NCI-H2081 treated with DMSO at 0.1 percent for 48 hours (cell line): ENCODE measurements at places on chromosomes 6 and 20.

DNA sequence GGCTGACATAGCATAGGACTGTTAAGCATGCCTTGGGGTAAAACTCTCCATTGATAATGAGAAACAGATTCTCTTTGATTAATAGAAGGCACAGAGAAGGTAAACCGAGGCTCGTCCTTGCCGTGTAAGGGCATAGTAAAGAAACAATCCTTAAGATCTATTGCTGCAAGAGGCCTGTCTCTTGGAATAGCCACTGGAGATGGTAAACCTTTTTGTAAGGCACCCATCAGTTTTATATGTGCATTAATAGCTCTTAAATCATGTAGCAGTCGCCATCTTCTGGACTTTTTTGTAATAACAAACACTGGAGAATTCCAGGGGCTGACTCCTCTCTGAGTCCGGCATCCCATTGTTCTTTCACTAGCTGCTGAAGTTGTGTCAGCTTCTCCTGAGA is 8.4 kb upstream of the ABHD12 start:
- DNase-seq: peak; percentile 37

DNA sequence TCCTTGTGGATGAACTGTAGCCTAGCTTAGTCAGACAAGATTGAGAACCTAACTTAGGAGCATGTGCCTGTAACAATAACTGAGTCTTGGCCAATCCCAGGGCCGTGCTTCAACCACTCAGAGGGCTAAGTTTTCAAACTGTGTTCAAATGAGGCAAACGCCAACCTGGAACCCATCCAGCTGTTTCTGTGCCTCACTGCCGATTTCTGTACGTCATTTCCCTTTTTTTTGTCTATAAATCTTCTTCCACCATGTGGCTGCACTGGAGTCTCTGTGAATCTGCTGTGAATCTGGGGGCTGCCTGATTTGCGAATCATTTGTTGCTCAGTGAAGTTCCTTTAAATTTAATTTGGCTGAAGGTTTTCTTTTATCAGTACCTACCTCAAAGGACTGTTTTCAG is 115.0 kb upstream of the CHD6 start:
- DNase-seq: no peak

GRCh38 chr6:84687431-84687830 is 77.0 kb downstream of the TBX18 start:
- no peak for DNase-seq

- DNase-seq: no peak
Measured at GRCh38 chr6:34671367-34671766, 25.2 kb downstream of the ILRUN start.

GRCh38 chr6:894274-894673 is 201.3 kb upstream of the EXOC2 start:
- no peak for DNase-seq

GRCh38 chr20:63100926-63101699 is 94.3 kb upstream of the BHLHE23 start:
- DNase-seq: no peak

GRCh38 chr20:50611128-50611810 is 80.1 kb downstream of the RIPOR3 start:
- DNase-seq: no peak

- DNase-seq: no peak
Measured at GRCh38 chr6:36688063-36688738, 9.4 kb upstream of the RAB44 start.

- DNase-seq: no peak
Measured at GRCh38 chr20:1420066-1420465, 27.2 kb upstream of the FKBP1A start.

DNA sequence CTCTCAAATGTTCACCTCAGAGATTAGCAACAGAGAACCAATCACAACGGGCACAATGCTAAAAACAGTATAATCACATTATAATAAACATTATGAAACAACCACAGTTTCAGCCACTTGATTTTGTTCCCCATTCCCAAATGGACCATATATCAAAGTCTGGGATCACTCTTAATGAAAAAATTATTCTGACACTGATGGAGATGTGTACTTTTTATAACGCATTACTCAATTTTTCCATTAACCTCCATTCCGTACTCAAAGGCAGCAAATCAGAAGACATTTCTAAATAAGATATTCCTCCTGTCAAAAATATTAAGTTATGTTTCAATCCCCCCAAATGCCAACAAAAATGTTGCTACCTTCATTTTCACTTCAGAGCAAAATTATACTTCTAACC is 2.8 kb downstream of the CPNE1 start:
- DNase-seq: no peak

- DNase-seq: no peak
Measured at GRCh38 chr20:60123096-60123495, 164.9 kb downstream of the CDH26 start.

- DNase-seq: no peak
Measured at GRCh38 chr20:48740712-48741111, 87.1 kb downstream of the PREX1 start.

GRCh38 chr6:125571207-125571755 is 178.2 kb upstream of the HEY2 start:
- no peak for DNase-seq

GRCh38 chr6:53112871-53113270 is 35.8 kb downstream of the GCM1 start:
- no peak for DNase-seq

- DNase-seq: no peak
Measured at GRCh38 chr6:29763491-29764289, 40.5 kb downstream of the HLA-F start.

GRCh38 chr6:13615792-13616120 is 621 bp downstream of the NOL7 start:
- DNase-seq: no peak

DNA sequence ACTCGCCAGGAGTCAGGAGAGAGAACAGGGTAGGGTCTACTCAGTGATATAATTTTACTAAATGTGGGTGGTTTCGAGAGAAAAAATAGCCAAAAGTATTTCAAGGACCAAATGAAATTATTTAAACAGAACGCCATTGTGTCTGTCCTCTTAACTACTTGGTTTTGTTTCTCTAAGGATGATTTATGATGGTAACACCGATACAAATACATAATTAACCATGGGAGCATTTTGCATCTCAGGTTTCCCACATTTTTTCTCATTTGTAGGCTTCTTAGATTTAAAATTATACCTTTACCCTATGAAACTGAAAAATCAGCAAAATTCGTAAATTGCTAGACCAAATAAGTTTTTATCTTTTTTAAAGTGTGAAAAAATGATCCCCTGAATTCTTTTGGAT is 188.2 kb downstream of the ZFP64 start:
- no peak for DNase-seq

- DNase-seq: no peak
Measured at GRCh38 chr20:44495257-44495656, 19.6 kb downstream of the TTPAL start.

DNA sequence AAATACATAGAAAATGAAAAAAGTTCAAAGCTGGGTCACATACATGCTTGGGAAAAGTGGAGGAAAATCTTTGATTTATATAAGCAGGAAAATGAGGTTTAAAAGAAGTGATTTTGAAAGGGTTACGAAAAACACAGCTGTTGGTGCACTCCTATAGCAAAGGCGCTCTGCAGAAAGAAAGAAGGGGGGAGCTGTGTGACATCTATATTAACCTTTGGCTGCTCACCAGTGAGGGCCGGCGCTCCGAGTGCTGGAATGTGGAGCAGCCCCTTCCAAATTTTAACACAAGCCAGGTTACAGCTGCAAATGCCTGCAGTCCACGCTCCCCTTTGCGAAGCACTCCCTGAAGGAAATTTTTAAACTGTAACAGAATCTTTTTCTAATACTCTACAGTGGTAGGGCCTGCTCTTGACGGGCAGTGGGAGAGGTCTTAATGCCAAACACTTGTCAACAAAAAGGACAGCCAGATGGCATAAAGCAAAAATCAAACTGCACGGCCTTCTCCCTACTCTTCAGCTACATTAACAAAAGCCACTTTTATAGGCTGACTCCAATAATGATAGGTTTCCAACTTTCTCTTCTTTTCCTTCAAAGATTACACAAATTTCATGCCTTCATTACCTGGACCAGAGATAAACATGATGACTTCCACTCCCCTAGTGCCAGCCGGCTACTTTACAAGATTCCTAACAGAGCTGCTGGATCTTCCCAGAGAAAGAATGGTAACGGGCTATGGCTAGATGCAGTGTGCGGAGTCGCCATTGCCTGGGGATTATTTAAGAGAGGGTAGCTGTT is 4.8 kb downstream of the BMP7 start:
- no peak for DNase-seq

DNA sequence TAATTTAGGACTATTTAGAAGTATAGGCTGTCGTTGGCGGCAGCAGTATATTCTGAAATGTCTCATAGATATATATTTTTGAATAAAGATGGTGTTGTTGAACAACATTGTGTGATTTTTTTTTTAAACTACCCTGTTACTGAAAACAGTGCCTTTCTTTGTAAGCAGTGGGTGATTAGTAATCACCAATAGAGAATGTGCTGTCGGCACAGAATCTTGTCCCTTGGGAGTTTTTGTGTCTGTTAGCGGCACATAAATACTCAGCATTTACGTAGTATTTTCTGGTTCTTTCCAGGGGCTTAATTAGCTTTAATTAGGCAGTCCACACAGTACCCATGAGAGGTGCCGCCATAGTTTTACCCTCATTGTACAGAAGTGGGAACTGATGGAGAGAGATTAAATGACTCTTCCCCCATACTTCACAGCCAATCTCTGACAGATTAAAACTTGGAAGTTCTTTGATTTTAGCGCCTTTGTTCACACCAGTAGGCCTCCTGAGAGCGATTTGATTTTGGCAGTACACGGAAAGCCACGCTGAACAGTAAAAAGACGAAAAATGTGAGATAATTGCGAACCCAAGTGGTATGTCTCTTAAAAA is 58.8 kb downstream of the RPRD1B start:
- no peak for DNase-seq

DNA sequence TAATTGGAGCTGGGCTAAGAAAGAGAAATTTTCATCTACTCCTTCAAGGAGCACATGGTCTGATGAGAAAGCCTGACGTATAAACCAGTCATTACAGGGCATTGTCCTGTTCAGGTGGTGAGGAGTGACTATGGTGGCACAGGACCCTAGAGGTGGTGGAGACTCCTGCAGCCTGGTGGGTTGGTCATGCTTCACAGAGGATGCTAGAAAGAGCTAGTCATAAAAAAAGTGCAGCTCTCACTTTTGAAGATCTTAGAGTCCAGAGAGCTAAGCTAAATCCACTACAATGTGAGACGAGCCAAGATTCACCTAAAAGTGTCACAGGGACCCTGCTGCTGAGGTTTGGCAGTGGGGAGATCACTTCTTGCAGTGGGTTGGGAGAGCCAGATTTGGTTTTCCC is 9.8 kb upstream of the ZNF831 start:
- DNase-seq: no peak

- peak; percentile 55 for DNase-seq
Measured at GRCh38 chr20:48995589-48995988, 50.5 kb upstream of the CSE1L start.

- DNase-seq: no peak
Measured at GRCh38 chr6:14294270-14294951, 176.8 kb downstream of the CD83 start.

DNA sequence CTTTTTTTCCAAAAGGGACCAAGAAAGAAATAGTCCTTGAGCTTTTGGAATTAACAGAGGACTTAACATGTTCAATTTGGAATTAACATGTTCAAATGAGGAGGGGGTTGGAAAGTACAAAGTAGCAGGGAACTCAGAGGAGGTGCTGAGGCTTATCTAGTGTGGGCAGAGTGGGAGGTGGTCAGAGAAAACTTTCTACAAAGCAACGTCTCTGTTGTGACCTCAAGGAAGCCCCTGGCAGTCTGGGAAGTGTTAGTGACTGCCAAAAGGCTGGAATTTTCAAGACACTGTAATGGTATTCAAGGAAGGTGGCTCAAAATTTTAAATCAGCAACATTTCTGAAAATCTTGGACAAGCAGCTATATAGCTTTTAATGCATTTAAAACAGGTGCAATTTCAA is 7.3 kb downstream of the ECI2 start:
- DNase-seq: no peak

GRCh38 chr20:35171753-35172433 is at the start of gene PROCR:
PROCR (plus strand) TSS chr20:35172072; CDS start chr20:35172155, 83 bp downstream.
- DNase-seq: no peak

GRCh38 chr6:14626556-14626955 is 509.0 kb downstream of the CD83 start:
- DNase-seq: no peak

DNA sequence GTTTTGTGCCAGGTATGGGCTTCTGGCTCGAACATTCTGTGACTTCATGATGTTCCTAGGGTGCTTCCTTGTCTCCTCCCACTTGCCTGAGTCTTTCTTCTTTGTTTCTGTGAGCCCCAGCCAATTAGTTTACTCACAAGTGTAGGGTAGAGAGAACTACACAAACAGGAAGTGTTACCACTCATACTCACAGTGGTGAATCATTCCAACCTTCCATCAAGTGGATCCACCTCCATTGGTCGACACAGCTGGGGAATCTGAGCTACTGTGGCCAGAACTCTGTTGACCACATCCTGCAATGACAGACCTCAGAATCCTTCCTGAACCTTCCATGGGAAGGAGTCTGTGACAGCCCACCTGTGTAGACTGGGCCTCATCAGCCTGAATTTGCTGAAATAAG is 76.8 kb downstream of the UNC5CL start:
- no peak for DNase-seq

DNA sequence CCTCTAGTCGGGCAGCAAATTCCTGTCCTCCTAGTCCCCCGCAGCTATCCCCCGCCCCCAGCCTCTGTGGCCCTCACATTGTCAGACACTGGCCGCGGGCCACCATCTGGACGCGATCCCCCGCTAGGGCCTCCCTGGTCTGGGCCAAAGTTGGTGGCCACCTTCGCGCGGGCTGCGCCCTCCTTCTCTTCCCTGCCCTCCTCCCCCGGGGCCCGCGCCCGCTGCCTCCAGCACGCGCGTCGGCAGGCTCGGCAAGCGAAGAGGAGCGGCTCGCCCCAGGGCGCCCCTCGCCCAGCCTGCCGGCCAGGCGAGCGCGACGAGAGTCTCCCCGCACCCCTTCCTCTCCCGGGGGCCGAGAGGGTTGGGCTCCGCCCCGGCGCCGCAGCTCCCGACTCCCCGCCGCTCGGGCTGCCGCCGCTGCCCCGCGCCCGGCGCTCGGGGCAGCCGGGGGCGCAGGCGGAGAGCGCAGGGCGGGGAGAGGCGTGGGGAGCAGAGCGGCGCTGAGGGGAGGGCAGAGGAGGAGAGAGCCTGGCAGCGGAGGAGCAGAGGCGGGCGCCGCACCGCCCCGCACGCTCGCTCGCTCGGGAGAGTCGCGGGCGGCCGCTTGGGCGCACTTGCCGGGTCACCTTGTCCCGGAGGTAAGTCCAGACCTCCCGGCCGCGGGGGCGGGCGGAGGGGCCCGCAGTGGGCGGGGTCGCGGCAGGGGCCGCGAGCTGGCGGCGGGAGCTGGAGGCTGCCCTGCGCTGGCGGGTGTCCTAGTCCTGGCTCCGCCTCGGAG is at the start of gene SYNDIG1:
TSS of gene SYNDIG1 (plus strand) at position 514 of the 778 bp plus-strand sequence. CDS start 73,469 bp downstream, outside the sequence.
- no peak for DNase-seq

- no peak for DNase-seq
Measured at GRCh38 chr6:147567141-147567805, 58.8 kb downstream of the SAMD5 start.

- no peak for DNase-seq
Measured at GRCh38 chr6:49730251-49730650, 13.9 kb downstream of the CRISP3 start.
